ENCODE measurements at places on chromosomes 6 and 20. TPM values are rescaled to one million over a fixed set of nuclear protein-coding genes. Genes with fewer than 3 reads are reported as not detected.

Gene SPTLC3
- 5.9 TPM for total RNA-seq

GRCh38 chr6:166335378-166336302 lies 6.7 kb downstream of the SFT2D1 start:
- DNase-seq: no peak

Gene C20orf144
- not detected for total RNA-seq

DNA sequence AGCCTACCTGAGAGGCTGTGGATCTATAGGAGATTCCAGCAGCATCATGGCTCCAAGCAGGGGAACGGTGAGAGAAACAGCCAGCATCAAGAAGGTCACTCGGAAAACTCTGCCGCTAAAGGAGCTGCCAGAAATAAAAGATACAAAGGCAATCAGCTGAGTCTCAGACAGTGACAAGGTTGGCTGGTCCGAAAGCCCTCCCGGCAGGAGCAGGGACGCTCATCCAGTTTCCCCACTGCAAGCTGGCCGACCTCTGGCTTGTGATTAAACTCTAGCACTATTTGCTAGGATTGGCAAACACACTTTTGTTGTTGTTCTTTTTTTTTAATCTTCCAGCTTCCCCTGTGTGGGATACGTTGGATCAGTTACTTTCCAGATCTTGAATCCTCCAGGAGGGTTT lies 8.7 kb downstream of the APMAP start:
- DNase-seq: no peak

DNA sequence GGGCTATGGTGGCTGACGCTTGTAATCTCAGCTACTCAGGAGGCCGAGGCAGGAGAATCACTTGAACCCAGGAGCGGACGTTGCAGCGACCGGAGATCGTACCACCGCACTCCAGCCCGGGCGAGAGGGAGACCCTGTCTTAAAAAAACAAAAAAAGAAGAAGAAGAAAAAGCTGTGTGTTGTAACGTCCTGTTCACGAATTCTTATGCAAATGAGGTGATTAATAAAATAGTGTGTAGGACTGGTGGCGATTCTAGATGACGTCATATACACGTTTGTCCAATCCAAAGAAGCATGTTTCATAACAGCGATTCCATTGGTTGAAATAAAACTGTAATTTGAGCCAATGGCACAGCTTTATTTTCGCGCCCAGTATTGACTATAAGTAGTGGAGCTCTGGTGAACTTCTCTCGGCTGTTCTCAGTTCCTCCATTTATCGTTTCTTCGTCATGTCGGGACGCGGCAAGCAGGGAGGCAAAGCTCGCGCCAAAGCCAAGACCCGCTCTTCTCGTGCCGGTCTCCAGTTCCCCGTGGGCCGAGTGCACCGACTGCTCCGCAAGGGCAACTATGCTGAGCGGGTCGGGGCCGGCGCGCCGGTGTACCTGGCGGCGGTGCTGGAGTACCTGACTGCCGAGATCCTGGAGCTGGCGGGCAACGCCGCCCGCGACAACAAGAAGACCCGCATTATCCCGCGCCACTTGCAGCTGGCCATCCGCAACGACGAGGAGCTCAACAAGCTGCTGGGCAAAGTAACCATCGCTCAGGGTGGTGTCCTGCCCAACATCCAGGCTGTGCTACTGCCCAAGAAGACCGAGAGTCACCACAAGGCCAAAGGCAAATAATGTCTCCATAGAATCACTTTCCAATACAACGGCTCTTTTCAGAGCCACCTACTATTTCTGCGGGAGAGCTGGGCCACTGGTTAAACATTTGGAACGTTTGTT lies 47.0 kb downstream of the OR2B2 start:
- DNase-seq: no peak

DNA sequence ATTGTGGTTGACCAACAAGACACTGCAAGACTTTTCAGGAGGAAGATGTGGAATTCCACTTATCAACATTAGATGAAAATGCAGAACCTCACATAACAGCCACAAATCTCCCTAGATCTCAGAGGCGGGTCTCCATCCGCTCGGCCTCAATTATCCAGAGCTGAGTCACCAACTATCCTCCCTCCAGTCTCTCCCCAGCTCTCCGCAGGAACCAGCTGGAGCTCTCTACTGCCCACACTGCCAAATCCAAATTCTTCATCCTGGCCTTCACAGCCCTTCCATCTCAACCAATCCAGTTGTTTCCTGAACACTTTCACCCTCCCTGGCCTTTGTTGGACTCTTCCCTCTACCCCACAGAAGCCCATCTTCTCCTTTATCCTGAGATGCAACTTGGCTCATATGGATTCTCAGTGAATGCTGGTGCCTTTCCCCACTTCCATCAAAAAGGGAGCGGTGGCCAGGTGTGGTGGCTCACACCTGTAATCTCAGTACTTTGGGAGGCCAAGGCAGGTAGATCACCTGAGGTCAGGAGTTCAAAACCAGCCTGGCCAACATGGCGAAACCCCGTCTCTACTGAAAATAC lies 3.5 kb upstream of the TGIF2 start:
- DNase-seq: no peak
